ENCODE measurements at places on chromosomes 4 and X.

- DNase-seq: no peak
Measured at GRCh38 chr4:64582492-64582891, 173.2 kb upstream of the TECRL start.

GRCh38 chr4:140856621-140857062, 100.5 kb upstream of the TBC1D9 start:
- DNase-seq: no peak

DNA sequence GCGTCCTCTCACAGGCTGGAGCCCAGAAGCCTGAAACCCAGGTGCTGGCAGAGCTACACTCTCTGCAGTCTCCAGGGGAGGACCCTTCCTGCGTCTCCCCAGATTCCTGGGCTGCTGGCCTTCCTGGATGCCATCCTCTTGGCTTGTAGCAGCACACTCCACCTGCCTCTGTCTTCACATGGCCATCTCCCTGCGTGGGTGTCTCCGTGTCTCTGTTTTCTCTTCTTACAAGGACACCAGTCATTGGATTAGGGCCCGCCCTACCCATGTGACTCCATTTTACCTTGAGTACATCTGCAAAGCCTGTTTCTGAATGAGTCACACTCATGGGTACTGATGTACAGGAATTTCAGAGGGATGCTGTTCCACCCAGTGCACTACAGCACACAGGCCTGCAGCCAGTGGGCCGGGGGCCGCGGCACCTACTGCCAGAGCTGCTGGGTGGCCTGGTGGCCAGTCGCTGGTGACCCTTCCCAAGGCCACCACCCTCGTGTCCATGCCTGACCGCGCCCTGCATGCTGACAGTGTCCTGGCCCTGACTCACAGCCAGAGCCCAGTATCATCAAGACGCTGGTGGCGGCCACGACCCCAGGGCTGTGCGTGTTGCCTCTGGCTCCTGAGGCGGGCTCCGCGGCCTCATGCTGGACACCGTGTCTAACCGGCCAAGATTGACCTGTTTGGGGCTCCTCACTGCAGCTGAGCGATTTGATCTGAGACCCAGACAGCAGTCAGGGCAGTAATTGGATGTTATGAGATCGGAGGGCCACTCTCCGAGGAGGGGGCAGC, 63.6 kb upstream of the NKX1-1 start:
- peak; percentile 10 for DNase-seq

GRCh38 chr4:113455061-113455460, 306.5 kb downstream of the CAMK2D start:
- DNase-seq: no peak

- DNase-seq: peak; percentile 25
Measured at GRCh38 chr4:38782452-38783108, at the start of gene TLR10. TSS of gene TLR10 (minus strand) at chr4:38782990. CDS start at chr4:38775590, 7,400 bp downstream.

GRCh38 chr4:149370785-149371420, 444.7 kb downstream of the IQCM start:
- DNase-seq: no peak

GRCh38 chrX:116111934-116112595, 58.5 kb upstream of the AGTR2 start:
- DNase-seq: no peak

GRCh38 chr4:159103384-159103990, 608 bp downstream of the RAPGEF2 start:
- DNase-seq: peak; percentile 47

GRCh38 chr4:76949276-76950051, at the start of gene SEPTIN11:
TSS of gene SEPTIN11 (plus strand) at chr4:76949752. CDS start at chr4:76949904, 152 bp downstream.
- DNase-seq: peak; percentile 84

DNA sequence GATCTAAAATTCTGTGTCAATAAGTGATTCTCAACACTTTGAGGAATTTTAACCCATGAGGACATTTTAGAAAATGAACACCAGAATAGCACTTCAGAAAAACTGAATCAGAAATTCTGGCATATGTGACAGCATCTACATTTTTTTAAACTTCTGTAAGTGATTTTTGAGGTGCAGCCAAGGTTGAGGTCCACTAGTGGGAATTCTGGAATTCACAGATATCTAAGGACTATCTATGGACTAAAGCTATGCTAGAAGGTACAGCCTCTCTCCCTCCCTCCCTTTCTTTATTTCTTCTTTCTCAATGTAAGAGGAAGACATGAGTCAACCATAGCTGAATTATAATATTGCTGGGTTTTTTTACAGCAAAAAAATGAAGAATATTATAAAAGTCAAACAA, 508.2 kb upstream of the ATOH1 start:
- DNase-seq: no peak

- DNase-seq: no peak
Measured at GRCh38 chr4:31482691-31483090, 762.5 kb downstream of the PCDH7 start.

DNA sequence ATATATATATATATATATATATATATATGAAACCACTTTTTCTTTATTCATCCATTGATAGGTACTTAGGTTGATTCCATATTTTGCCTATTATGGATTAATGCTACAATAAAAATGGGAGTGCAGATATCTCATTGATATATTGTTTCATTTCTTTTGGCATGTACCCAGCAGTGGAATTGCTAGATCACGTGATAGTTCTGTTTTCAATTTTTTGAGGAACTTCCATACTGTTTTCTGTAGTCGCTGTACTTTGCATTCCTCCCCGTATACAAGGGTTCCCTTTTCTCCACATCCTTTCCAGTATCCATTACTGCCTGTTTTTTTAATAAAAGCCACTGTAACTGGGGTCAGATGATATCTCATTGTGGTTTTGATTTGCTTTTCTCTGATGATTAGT, 124.6 kb downstream of the GABRB1 start:
- DNase-seq: no peak

DNA sequence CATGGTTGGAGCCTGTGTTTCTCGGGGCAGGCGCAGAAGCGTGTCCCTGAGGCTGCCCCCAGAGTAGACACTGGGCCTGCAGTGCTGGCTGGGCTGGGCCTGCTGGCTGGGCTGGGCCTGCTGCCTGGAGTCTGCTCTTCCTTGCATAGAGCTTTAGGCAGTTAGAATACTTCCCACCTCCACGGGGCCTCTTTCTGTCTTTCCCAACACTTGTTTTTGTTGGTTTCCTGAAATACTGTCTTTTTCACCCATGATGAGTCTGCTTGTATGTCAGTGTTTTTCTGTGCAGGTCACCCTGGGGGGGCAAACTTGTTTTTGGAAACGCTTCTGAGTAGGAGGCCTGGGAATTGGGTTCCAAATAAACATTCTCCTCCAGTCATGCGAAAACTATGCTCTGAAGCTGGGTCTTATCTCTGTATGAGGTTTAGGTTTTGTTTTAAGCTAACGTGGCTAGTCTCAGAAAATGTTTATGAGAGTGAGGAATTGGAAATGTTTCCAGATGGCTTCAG, 32.2 kb downstream of the TRMT44 start:
- DNase-seq: no peak

- DNase-seq: no peak
Measured at GRCh38 chrX:31266203-31267076, 194.6 kb upstream of the FTHL17 start.

DNA sequence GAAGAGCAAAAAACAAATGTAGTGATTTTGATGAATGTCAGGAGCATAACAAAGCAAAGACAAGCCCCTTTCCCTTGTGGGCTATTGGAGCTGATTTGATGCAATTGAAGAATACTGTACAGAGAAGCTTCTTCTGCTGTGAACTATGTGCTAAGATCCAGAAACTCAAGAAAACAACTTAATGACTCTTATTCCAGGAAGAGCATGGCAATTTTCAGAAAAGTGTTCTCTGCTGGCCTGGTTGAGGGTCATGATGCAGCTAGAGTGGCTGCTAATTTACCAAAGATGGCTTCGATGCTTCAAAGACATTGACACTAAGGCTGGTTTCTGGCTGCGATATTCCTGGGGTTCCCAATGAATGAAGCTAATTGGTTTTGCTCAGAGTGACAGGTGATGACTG, 45.8 kb downstream of the TNIP3 start:
- no peak for DNase-seq

GRCh38 chr4:179544496-179544895, 2102.3 kb upstream of the AGA start:
- DNase-seq: no peak

DNA sequence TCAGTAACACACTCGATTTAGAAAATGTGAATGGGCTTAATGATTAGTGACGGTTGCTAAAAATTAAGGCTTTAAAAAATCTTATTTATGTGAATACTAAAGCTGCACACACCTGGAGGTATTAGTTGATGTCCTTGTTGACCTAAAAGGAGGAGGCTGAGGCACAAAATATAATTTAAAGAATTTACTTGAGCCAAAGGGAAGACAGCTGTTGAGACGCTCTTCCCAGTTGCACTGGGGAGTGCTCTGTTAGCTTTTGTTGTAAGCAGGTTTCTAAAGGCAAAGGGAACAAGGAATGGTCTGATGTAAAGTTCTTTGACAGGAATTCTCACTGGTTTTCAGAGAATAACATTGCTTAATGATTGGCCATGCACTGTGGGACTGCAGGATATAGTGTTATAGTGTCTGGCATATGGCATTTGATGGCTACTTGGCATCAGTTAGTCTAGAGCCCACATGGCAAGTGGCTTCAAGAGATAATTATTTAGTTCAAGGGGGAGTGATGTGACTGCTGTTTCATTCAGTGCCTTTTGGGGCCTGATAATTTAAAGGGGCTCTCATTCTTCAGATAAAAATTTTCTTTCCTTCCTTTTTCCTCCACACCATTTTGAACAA, 30.8 kb upstream of the PGM2 start:
- no peak for DNase-seq

GRCh38 chr4:157045507-157046127, 30.3 kb upstream of the GLRB start:
- no peak for DNase-seq

DNA sequence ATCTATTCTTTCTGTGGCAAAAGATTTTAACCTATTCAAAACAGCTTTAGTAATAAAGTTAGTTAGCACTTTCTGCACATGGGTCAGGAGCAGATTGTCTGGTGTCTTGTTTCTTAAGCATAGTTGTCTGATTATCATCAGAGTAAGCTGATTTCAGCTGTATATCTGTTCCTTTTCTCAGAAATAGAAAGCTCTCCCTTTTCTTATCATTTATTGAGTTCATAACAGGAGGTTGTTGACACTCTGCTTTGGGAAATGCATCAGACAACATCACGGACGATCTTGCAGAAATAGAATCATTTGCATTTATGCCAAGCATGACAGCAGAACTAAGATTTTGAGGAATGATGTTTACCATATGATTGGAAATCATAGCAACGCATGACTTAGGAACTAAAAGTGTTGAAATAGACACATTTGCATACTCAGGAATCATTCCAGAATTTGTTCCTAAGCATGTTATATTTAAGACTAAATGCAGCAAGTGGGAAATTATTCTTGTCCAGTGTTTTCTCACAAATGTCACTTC, 66.7 kb downstream of the RBMX2 start:
- no peak for DNase-seq

DNA sequence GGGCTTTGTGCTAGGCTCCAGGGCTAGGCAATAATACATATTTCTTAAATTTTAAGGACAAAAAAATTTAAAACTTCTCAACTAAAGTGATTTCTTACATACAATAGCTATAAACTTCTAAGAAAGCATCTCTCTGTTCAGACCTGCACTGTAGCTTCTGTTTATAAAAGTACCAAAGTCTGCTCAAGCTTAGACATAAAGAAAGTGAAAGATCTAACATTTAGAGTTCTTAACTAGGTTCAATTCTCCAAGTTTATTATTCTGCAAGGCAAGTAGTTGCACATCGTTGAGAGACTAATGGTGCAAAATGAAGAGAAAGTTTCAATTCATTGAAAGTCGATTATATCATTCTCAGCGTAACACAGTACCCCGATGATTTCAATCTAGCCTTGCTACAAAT, 857.4 kb upstream of the HTR2C start:
- no peak for DNase-seq

- no peak for DNase-seq
Measured at GRCh38 chr4:111997785-111998184, 147.5 kb upstream of the FAM241A start.

DNA sequence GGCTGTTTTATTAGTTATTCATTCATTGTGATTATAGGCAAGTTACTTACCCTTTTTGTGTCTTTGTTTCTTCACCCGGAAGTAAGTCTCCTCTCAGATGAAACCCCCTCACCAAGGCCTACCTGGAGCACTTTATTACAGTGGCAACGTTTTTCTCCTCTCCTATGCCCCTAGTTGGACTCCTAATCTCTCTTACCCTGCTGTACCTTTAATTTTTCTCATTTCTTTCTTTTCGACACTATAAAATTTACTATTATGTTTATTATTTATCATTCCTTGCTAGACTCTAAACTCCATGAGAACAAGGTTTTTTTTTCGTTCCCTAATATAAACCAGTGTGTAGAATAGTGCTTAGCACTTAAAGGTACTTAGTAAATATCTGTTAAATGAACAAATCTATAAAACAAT, 17.5 kb downstream of the STAP1 start:
- no peak for DNase-seq

DNA sequence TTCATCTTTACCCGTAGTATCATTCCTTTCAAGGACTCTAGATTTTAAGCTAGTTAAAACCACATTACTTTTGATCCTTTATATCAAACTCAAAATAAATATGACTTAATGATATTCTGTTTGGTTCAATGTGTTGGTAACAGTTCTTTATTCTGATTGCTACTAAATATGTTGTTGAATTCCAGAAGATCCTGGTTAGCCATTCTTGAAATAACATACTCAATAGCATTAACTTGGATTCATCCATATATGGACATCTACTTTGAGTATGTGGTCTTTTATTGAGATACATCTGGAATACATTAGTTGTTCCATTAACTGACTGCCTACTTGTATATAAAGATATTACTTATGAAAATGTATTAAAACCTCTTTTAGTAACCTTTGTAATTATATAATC, 27.5 kb upstream of the PCDH18 start:
- no peak for DNase-seq

DNA sequence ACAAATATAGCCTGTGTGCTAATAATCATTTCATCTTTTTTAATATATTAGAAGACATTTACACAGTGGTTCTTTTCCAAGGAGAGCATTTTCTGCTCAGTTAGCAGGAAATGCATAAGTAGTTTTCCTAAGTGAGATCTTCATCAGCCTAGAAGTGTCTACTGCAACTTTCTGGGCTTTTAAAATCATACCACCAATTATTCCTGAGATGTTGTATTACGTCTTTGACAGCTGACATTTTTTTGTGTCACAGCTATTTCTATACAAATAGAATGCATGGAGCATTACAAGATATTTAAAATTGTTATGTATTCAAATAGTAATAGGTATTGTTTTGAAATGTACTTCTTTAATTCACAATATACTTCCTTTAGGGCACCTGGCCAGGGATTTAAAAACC, 158.0 kb downstream of the GRID2 start:
- DNase-seq: no peak

GRCh38 chr4:95552942-95553550, 4.3 kb upstream of the UNC5C start:
- no peak for DNase-seq

Measured in activated naive CD4-positive, alpha-beta T cell treated with anti-CD3 and anti-CD28 coated beads, Interleukin-2, amount 50 U/mL, for 16 hours (primary cell).